ENCODE measurements at places on chromosomes 1 and 21. TPM values are rescaled to one million over a fixed set of nuclear protein-coding genes. Genes with fewer than 3 reads are reported as not detected.

DNA sequence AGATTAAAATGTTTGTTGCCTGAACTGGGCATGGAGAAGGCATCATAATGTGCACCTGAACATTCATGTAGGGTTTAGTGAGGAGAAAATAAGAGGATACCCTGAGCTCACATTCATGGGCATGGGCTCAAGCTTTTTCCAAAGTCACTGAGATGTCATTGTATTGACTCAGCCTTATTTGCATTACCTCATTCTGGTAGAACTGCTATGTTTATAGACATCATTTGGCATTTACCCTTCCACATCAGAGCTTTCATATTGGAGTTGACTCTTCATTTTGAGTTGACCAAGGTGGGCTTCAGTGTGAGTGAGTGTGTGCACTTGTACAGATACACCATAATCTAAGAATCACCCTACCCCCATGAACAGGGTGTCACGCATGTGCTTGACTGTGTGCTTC, 143.2 kb downstream of the PBX1 start:
- no peak for DNase-seq

GRCh38 chr1:63442141-63442475, 74.7 kb downstream of the ALG6 start:
- no peak for DNase-seq

DNA sequence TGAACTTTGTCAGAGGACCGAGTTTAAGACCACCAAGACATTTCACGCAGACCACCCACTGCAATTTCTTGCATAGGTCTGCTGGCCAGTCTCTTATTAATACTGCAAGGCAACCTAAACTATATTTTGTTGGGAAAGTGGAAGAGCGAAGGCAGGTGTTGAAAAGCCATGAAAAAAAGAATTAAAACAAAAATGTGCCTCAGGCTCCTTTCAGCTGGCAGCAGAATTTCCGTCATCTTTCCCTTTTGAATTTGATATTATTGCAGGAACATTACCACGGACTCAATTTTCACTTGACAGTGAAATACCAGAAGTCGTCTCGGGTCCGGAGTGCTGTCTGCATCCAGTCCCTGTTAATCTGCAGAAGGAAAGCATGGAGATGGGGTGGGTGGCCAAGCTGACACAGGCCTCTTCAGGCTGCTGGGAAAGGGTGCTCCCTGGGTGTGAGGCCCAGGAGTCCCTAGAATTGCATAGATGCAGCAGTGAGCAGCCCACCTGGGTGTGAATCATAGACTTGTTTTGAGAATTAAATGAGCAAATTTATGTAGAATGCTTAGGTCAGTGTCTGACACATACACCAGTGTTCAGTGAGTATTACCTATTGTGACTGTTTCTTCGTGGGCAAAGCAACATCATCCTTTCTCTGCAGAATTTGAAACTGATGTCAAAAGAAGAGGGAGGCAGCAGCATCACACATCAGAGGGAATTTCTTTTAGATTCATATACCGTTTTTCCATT, 150.7 kb downstream of the PBX1 start:
- DNase-seq: no peak

DNA sequence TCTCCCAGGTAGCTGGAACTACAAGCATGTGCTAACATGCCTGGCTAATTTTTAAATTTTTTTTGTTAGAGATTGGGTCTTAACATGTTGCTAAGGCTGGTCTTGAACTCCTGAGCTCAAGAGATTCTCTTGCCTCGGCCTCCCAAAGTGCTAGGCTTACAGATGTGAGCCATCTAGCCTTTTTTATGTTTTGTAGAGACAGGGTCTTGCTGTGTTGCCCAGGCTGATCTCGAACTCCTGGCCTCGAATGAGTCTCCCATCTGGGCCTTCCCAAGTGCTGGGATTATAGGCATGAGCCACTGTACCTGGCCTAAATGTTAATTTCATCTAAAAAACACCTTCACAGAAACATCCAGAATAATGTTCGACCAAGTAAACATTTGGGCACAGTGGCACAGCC, 48.6 kb downstream of the FNBP1L start:
- DNase-seq: no peak

DNA sequence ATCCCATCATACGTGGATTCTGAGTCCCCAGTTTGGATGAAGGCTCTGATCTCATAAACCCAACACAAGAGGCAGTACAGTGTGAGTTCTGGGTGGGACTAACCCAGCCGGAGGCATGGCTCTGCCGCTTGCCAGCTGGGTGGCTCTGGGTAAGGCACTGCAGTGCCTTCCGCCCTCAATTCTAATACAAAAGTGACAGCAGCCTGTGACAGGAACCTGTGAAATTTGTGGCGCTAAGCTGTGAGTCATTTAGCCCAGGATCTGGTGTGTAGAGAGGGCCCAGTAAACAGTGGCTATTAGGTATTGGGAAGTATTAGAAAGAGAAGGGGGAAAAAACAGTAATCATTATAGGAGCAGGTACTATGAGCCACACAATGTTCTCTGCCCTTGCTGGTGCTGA, 23.3 kb downstream of the HSPG2 start:
- DNase-seq: no peak

DNA sequence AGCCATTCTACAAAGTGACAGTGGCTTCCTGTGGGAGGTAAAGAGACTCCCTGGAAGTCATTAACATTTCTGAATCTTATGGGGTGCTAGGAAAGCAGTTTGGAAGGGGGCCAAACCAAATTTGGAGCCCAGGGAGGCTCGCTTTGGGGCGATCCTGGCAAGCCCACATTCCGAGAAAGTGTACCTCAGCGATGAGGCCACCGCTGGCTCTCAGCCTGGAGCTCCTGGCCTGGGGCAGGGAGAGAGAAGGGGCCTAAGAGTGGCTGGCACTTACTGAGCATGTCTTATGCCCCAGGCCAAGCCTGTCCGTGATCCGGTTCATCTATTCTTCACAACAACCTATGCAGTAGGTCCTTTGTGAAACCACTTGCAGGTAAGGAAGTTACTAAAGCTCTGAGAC, 98.8 kb downstream of the CCDC185 start:
- no peak for DNase-seq

DNA sequence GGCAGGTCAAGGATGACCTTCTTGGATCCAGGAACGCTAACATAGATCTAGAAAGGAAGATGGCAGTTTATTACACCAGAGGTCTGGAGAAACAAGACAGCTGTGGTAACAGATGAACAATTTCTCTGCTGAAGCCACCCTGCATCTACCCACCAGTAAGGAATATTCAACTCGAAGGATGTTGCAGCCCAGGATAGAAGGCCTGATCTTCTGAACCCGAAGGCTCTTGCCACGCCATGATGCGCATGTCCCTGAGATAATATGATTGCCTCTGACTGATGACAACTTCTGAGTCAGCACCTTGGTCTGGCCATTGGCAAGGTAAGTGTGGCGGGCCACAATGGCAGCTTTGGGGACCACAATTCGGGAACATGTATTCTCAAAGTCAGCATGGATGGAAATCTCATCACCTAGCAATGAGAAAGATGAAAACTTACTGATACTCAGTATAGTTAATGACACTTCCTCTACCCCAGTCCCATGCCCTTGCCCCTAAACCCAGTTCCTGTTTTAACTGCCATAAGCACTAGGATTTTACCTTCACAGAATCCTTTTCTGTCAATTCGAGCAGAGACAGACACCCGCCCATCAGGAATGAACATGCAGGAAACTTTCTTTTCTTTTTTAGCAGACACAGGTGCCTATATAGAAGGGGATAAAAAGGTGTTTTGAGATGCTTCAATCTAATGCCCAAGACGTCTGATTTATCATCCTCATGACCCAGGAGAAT, 1.8 kb downstream of the TXNIP start:
- no peak for DNase-seq

- no peak for DNase-seq
Measured at GRCh38 chr1:26861889-26862378, 1.0 kb upstream of the SFN start.

DNA sequence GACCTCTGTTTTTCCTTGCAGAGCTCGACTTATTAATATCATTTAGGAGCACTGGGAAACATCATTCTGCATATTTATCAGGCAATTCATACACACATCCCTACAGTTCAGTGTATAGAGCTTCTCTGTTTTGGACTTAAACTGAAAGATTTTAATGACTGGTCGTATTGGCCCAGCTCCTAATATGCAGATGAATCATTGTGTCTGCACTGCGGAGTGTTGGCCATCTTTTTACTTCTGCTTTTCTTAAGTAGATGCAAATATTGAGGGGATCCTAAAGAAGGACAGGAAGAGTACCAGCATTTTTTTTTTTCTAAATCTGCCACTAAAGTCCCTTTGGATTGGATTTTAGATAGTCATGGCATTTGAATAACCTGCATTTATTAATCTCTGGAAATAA, 154.8 kb downstream of the BACH1 start:
- DNase-seq: no peak

- no peak for DNase-seq
Measured at GRCh38 chr1:16145662-16146278, 10.1 kb downstream of the EPHA2 start.

GRCh38 chr1:203187689-203188264, 1.3 kb upstream of the CHI3L1 start:
- no peak for DNase-seq

DNA sequence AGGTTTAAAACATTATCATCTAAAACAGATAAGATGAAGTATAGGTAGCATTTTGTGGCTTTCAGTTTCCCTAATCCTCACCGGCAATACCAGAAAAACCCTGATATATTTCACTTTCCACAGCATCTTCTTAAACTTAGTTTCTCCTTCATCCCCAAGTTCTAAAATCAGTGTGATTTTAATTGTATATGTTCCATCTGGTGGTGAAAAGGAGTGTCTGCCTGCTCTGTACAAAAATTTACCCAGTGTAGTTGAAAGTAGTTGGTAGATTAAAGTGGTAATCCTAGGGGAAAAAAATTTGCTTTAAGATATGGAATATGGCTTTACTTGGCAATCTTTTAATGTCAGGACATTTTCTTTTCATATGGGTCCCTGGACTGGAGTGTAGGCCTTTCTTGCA, 74.3 kb downstream of the CEP350 start:
- DNase-seq: no peak

DNA sequence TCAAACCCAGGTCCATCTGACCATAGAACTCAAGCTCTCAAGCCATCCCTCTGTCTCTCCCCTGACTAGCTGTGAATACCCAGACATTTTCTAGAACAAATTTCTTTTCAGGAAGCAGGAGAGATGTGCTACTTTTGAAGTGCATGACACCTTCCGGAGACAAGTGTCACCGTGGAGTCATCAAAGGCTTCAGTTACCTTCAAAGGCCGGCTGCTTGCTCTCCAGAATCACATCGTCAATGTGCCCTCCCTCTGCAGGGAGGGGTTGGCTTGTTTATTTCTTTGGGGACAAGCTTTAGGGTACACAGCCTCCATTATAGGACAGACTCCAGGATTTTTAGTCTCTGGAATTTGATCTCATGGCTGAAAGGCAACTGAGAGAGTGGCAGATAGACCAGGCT, 37.7 kb upstream of the IGSF21 start:
- no peak for DNase-seq

DNA sequence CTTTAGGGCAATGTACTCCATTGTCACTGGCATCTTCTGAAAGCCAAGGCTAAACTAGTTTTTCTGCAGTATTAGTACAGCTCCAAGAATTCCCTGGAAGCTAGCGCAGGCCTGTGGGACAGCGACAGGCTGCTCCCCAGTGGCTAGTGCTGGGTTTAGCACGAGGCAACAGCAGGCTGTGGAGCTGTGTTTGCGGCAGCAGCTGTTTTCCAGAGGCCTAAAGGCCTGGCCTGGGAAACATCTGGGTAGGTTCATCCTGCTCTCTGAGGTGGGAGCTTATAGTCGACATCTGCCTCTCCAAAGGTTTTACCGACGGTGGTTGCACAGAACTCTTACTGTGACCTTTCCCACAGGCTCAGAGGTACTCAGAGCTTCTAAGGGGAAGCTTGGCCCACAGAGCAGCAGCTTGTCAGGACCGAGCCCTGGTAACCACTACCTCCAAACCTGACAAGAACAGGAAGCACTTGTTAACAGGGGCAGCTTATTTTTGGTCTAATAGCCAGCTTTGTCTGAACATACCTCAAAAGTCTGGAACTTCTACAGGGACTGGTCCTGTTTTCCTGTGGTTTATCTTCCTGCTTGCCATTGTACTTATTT, 17.2 kb downstream of the CC2D1B start:
- DNase-seq: no peak

- DNase-seq: no peak
Measured at GRCh38 chr1:78070210-78070609, 24.4 kb downstream of the GIPC2 start.

DNA sequence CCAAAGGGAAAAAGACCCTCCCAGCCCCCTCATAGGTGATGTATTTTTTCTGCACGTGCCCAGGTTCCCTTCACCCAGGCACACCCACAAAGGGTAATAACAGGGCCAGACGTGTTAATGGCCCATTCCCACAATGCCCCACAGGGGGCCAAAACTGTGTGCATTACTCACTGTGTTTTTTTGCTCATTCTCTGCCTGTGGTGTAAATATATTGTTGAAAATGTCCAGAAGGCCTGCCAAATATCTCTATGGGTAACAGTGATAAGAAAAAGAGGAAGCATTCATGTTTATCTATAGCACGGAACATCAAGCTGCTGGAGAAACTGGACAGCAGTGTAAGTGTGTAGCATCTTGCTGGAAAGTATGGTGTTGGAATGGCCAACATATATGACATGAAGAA, 21.9 kb downstream of the RHEX start:
- DNase-seq: no peak

- no peak for DNase-seq
Measured at GRCh38 chr21:45981151-45982091, at the start of gene COL6A1. COL6A1 (plus strand) TSS chr21:45981770; CDS start chr21:45981851, 81 bp downstream.

- DNase-seq: no peak
Measured at GRCh38 chr1:217889401-217889800, 258.3 kb downstream of the SPATA17 start.

- peak; percentile 60 for DNase-seq
Measured at GRCh38 chr1:183734543-183735036, 70.3 kb upstream of the RGL1 start.

Gene DIRAS3
- polyA plus RNA-seq: 2.5 TPM

Gene OVAAL
- not detected for polyA plus RNA-seq

Gene NTRK1
- polyA plus RNA-seq: 1.3 TPM

Gene CGN
- polyA plus RNA-seq: 39.3 TPM
